ENCODE measurements at places on chromosomes 7 and 10.

- DNase-seq: no peak
Measured at GRCh38 chr10:63798599-63799498, 277.6 kb downstream of the REEP3 start.

GRCh38 chr10:65350611-65351010 lies 1575.2 kb upstream of the LRRTM3 start:
- DNase-seq: no peak

DNA sequence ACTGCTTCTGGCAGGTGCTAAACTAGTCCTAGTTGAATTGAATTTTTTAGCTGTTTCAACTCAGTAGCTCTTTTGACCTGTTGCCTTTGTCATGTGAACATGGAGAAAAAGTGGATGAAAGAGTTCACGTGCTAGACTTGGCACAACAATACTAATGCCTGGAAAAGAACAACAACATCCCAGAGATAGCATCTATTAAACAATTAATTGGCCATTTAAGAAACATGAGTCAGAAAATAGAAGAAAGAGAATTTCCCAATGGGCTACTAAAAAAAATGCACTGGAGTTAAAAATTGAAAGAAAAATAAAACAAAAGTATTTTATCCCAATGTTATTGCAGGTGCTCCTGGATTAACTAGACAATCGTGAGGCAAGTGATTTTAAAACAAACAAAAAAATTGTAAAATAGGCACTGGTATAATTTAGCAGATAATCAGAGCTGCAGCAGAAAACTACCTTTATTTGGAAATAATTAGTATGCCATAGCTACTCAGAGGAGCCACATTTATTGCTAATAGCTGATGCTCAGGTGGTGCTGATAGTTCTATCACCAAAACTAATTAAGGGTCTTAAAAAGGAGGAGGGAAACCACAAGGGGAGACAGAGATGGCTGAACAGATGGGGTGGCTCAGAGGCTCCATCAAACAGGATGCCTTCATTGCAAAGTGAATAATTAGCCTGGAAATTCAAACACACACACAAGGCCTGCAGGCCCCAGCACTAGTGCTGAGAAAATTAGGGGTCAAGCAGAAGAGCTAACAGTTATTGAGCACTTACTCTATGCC lies 17.6 kb downstream of the CCDC71L start:
- DNase-seq: no peak

GRCh38 chr7:127629268-127629854 lies 11.4 kb upstream of the PAX4 start:
- no peak for DNase-seq

DNA sequence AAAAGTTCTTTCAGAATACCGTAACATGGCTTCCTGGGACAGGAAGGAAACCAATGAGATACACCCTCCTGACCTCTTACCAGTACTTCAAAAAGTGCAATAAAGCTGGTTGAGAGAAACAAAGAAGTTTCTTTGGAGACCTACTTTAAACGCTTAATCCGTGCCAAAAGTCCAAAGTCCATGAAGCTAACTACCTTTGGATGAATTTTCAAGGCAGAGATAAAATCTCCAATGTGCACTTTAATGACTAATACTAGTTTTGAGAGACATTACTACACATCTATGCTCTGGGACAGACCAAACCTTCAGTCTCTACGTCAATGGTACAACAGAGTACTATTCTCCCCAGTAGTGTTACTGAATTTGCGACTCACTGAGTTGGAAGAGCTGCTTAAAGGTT lies 46.1 kb downstream of the UBE2H start:
- no peak for DNase-seq

DNA sequence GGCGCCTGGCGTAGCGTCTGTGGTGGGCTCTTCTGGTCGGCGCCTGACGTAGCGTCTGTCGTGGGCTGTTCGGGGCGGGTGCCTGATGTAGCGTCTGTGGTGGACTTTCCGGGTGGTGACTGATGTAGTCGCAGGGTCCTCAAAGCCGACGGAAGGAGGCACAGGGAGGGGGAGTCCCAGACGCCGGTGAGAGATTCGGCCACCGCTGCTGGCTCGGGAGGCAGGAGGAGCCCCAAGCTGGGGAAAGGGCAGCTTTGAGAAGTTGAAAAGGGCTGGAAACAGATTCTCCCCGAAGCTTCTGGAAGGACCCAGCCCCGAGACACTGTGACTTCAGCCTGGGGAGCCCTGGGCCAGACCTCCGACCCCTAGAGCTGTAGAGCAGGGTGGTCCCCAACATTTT lies 105.7 kb downstream of the DNAJB6 start:
- DNase-seq: no peak

GRCh38 chr7:110804501-110804900 lies 286.4 kb upstream of the LRRN3 start:
- DNase-seq: no peak

GRCh38 chr7:34057956-34058355 lies 152.6 kb downstream of the BMPER start:
- no peak for DNase-seq

DNA sequence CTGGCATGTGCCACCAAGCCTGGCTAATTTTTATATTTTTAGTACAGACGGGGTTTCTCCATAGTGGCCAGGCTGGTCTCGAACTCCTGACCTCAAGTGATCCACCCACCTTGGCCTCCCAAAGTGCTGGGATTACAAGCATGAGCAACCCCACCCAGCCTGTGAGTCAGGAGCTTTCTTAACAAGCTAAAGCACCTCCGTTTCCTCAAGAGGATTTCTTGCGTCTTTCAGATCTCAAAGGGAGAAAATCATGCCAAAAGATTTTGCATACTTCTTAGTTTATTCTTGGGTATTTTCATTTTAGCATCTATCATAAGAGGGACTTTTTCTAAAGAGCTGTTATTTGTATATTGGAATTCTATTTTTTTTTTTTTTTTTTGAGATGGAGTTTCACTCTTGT lies 47.9 kb upstream of the FOXK1 start:
- DNase-seq: no peak

GRCh38 chr7:108525327-108525984 lies 479 bp downstream of the PNPLA8 start:
- no peak for DNase-seq

GRCh38 chr7:15012135-15012534 lies 109.6 kb upstream of the DGKB start:
- no peak for DNase-seq

DNA sequence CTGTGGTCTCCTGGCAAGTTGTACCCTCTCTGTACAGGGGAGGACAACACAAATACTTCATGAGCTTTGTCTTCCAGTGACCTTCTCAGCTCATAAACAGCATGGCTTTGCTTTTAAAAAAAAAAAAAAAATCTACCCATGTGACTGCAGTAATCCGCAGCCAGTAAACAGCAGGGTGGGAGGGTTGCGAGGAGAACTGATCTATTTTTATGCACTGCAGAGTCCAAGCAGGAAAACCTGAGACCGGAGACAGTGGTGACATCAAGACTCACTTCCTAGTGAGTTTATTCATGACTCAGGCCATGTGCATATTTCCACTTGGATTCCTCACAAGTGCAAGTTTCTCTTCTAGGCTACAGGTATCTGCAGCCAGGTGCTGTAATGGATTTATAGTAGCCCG lies 127.9 kb downstream of the NRF1 start:
- no peak for DNase-seq

GRCh38 chr10:104150139-104150538 lies 28.2 kb downstream of the SFR1 start:
- no peak for DNase-seq

DNA sequence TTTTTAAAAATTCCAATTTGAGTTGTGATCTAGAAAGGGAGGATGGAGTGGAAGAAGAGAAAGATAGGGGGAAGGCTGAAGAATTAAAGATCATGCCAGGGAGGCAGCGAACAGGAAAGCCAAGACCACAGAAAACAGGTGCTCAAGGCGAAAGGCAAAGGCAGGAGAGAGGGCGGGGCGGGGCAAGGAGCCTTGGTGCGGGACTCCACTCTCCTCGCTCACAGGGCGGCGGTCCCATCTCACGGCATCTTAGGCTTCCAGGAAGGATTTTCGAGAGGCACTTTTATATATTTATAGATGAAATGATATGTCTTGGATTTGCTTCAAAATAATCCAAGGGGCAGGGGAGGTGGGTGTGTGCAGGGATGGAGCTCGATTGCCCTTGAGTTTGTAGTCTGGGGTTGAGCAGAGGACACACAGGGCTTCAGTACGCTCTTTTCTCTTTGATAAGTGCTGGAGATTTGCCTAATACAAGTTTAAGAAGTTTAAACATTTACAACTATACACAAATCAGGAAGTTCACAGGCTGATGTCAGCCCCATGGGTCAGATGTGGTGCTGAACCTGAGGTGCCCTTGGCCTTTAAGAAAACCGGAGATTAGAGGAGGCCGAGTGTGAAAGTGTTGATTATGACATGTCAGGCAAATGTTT lies 161.1 kb downstream of the PRKAG2 start:
- DNase-seq: no peak

GRCh38 chr10:124719213-124719851 lies 24.8 kb downstream of the FAM53B start:
- peak; percentile 72 for DNase-seq

GRCh38 chr10:43093423-43094076 lies 16.7 kb downstream of the RET start:
- no peak for DNase-seq

GRCh38 chr10:125661431-125661940 lies 21.5 kb downstream of the TEX36 start:
- no peak for DNase-seq

DNA sequence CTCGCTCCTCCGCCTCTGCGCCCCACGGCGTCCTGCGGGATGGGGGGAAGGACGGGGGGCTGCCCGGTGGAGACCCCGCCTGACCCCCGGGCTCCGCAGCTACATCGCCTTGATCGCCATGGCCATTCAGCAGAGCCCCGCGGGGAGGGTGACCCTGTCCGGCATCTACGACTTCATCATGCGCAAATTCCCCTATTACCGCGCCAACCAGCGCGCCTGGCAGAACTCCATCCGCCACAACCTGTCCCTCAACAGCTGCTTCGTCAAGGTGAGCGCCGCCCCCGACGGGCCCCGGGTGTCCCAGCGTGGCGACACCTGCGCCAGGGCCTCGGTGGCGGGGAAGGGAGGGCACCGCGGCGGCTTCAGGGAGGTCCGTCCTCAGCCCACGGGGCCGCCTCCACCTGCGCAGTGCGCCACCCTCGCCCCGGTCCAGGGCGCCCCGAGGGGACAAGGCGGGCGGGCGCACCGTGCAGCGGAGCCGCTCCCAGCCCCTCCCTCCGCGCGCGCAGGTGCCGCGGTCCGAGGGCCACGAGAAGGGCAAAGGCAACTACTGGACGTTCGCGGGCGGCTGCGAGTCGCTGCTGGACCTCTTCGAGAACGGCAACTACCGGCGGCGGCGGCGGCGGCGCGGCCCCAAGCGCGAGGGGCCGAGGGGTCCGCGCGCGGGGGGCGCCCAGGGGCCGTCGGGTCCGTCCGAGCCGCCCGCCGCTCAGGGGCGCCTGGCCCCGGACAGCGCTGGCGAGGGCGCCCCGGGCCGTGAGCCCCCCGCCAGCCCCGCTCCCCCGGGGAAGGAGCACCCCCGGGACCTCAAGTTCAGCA lies 793 bp downstream of the FOXL3 start:
- DNase-seq: no peak

DNA sequence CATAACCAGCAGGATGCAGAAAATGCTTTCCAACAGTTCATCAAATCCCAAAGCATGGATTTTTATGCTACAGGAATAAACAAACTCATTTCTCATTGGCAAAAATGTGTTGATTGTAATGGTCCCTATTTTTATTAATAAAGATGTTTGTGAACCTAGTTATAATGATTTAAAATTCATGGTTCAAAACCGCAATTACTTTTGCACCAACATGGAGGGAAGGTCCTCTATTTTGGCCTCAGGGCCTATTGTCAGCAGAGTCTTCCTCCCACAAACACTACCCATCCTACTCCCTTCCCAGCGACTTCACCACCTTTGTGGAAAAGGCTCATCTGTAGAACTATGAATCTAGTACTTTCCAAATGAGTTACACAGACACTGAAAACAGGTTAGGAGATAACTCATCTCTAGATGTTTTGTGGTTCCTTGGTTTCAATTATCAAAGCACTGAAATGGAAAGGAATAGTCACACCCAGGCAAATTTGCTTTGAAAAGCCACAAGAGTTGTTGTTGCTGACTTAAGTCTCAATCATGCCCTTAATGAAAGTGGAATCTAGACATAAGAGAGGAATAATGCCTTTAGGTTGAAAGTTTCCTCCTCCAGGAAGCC lies 59.4 kb upstream of the FRMD4A start:
- DNase-seq: no peak

- DNase-seq: no peak
Measured at GRCh38 chr7:121505540-121506182, 109.6 kb upstream of the FAM3C start.

- DNase-seq: no peak
Measured at GRCh38 chr7:70890147-70890969, 241.6 kb upstream of the GALNT17 start.

DNA sequence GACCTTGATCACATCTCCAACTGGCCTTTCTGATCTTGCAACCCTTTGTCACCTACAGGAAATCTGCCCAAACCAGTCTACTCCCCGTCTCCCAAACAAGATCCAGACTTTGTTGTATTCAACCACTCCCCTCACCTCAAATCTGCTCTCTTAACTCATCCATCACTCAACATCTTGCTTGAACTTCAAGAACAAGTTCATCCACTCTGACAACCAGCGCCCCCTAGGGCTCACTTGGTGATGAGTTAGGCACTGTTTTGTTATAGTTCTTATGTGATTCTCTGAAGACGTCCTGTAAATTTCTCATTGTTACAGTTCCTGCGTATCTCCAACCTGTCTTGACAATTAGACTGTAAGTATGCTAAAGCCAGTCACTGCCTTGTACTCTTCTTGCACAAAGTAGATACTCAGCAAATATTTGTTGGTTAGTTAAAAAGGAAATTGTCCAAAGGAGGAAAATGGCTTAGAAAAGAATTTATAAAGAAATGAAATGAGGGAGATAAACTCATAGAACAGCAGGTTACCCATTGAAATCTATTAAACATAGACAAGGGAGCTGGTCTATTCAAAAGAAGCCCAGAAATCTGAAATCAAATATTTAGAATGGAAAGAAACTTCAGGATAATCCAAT lies 5.3 kb downstream of the FRMD4A start:
- peak; percentile 43 for DNase-seq

DNA sequence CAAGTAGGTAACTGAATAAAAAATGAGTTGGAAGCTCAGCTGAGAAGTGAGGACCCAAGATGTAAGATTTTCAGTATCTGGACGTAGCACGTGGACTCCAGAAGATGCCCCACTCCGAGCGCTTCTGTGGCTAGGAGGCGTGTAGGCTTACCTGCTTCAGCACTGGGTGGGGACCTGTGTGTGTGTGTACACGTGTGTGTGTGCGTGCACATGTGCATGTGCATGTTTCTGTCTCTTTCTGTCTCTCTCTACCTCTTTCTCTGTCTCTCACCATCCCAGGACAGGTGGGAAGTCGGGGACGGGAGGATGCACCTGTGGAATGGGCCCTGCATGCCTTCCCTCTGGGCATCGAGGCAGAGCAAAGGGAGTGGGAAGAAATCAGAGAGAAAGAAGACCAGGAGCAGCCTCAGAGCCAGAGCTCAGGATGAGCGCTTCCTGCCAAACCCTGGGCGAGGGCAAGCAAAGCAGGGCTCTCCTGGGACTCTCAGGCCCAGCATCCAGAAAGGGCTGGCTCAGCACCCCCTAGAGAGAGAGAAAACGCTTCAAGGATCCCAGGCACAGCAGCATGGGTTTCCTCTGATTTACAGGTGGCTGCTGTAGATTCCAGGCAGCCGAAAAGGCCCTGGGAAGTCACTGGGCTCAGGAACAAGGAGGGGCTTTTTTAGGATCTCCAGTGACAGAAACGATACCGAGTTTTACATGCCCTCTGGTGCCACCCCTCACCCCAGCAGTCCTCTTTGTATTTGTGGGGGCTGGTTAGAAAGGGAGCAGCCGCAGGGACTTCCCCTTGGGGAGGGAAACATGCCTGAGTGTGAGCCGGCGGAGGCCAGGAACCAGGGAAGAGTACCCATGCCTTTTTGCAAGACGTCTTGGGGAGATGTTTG lies 28.5 kb downstream of the CXCL12 start:
- no peak for DNase-seq

Measured in activated CD4-positive, alpha-beta T cell treated with anti-CD3 and anti-CD28 coated beads for 4 hours (primary cell).